ENCODE measurements at places on chromosomes 2 and 18.

DNA sequence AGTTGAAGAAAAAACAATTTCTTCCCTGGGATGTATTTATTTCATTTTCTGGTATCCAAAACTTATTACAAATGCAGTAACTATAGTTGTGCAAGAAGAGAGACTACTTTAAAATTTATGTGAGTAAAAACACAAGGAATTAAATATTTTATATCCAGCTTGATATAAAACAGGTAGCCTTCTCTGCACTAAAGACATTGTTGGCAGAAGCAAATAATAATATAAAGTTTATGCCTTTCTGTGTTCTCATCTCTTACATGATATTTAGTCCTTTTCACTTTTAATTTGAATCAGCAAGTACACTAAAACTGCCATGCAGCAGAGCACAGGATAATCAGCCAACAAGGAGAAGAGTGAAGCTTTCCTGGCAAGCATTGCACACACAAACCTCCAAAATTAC is 352.7 kb downstream of the ARL6IP6 start:
- DNase-seq, result no peak

- no peak for DNase-seq
Measured at GRCh38 chr18:31731628-31732027, 29.1 kb downstream of the SLC25A52 start.

- peak; percentile 53 for DNase-seq
Measured at GRCh38 chr2:63888490-63889402, 47.0 kb downstream of the UGP2 start.

DNA sequence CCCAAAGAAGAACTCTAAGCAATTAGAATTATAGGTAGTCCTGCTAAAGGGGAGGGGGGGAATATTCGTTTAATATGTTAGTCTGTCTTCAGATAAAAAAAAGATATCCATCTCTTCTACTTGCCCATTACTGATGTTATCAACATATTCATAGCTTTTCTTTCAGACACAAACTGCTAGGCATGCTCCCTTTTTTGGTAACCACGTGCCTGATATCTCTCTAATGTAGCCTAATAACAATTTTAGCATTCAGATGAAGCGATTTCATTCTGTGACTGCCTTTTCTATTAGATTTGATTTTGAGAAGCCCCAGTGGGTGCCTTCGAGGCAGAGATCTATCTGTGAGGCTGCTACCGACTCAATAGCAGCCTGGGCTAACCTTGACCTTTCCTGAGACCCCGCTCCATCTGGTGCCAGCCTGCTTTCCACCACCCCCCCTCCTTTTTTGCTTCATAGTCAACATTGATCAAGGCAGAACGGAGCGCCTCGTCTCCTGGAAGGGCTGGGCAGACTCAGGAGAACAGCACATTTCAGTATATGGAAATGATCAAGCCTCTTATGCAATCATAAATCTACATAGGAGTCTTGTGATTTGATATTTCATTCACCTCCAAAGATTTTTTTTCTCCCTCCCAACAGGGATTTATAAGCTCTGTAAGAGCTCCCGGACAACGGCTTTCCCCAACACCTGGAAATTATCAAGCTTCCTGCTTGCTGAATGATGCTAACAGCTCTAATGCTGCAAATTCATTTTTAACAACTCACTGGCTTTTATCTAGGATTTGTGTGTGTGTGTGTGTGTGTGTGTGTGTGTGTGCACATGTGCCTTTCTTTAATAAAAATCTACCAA is 14.7 kb upstream of the BCL11A start:
- no peak for DNase-seq

DNA sequence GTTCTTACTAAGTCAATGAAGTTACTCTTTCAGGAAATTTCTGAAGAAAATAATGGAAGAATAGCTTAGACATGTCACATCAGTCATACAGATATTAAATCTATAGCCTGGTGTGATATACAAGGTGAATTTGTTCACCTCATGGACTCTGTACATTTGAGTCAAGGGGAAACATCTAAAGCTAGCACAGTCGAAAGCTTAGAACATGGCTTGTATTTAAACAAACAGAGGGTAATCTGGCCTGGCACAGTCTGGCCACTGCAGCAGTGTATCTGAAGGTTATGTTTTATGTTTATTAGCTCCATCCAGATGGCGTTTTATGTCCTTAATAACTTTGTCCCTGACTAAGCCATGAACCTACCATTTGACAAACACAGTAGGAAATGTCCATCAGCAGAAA is 817.3 kb downstream of the SATB2 start:
- no peak for DNase-seq

DNA sequence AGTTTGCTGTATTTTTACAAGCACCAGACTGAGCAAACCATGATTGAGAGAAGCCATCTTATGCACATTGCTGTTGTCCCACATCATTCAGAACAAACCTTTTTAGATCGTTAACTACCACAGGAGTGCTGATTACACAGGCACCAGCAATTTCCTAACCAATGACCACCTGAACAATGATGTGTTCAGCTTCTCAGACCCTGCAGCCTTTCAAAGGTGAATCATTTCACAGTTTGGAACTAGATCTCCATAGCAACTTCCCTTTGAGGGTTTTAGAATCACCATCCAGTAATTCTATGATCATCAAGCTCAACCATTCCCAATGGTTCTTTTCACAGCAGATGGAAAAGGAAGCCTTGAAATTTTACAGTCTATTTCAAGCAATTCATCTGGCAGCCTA is 71.4 kb downstream of the OLA1 start:
- DNase-seq, result no peak

- peak; percentile 14 for DNase-seq
Measured at GRCh38 chr2:63440612-63441011, 147.7 kb downstream of the WDPCP start.

GRCh38 chr2:234025466-234025865 is 25.0 kb upstream of the SPP2 start:
- DNase-seq, result no peak

DNA sequence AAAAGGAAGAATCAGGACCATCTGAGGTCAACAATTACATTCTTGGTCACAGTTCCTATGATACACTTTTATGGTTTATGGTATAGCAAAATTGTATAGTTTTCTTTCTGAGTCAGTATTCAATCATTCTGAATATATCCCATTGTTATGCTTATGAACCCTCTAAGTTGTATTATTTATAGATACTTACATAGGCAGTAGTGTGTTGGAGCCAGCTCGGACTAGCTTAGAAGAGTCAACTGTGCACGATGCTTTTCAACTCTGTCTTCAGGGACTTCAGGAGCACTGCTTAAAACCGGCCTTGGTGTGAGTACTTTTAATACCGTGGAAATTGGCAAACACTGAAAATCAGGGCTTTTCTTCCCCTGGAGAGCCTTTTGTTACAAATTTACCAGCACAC is 215.7 kb downstream of the IKZF2 start:
- DNase-seq, result no peak

DNA sequence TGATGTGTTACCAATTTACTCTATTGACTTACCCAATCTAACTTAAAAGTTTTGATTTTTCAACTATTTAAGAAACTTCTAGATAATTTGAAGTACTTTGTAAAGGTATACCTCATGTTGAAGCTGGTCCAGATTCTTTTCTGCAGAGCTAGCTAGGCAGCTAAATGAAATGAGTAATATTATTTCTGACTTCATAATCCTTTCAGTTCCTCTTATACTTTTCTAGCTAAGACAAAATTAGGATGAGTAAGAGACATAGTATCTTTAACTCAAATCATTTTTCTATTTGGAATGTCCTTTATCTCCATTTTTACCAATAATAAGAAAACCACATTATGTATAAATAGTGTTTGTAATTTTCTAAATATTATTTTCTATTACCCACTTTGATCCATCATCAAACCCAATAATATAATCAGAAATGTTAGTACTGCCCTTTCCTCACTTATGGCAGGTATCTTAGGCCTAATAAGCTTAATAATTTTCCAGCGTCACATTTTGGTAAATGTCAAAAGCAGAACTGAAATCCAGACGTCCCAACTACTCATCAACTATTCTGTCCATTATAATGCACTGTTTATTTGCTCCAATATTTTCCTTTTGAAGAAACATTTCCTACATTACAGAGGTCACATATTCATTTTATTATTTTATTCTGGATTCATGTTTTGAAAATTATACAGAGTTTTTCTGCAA is 456.6 kb downstream of the THSD7B start:
- DNase-seq, result no peak

DNA sequence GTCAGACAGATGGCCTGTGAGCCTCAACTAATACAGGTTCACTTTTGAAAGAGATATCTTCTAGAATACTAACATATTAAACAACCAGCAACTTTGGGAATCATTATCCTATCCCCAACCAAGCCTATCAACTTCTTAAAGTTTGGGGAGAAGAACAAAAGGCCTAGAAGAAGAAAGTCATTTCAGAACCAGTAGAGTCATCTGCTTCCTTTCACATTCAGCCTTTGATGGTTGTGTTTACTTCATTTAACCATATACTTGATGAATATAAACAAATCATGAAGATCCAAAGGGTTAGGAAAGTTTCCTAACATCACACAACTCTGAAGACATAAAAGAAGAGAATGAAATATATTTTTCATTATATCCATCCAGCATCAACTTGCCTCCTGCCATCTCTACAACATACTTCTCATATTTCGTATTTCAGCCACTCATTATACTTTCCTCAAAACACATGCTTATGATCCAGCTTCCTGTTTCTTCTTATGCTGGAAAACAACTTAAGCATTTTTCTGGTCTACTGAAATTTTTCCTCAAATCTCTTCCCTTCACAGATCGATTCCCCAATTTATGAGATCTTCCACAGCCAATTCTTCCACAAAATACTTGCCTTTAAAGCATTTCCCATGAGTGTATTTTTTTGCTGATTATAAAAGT is 114.3 kb downstream of the CACNB4 start:
- no peak for DNase-seq

DNA sequence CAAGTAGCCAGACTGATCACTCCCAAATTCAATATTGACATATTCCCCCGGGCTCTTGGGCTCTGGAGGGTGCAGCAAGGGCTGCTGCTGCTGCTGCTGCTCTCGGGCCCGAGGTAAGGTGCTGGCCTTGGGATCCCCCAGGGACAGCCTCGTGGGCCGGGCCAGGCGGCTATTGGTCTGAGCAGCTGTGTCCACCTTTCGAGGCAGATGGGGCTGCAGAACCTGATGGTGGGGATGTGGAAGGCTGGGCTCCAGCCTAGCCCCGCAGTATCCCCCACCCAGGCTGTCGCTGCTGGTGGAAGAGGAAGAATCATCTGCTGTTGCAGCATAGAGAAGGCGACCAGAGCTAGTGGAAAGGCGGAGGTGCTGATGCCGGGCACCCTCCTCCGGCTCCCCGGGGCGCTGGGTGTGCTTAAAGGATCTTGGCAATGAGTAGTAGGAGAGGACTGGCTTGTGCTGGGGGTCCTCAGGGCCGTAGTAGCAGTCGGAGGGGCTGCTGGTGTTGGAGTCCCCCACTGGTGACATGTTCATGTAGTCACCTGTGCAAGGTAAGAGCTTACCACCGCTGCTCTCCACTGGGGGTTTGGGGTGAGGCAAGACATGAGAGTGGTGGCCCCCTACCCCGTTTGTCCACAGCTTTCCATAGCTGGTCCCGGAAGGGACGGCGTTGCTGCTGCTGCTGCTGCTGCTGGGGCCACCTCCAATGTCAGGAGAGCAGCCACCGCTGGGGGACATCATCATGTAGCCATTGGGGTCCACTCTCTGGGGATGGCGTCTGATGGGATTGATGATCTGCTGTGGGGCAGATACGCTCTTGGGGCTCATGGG is 3.4 kb downstream of the IRS1 start:
- no peak for DNase-seq

DNA sequence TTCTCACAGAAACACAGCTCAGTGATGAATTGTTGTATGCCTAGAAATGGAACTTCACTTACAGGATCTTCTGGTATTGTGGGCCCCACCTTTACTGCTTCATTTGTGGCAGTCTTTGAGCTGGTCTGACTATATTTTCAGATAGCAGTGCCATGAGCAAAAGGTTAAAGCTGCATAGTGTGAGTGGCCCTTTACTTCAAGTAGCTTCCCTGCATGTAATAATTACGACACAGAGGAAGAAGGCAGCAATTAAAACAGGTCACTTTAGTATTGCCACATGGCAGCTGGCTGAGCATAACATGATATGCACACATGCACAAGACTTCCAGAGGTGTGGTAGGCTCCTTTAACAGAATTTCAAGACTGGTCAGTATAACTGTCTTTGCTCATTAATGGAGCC is 426.3 kb upstream of the ZEB2 start:
- DNase-seq, result no peak

GRCh38 chr2:47312491-47312850 is 90.5 kb upstream of the MSH2 start:
- no peak for DNase-seq
